ENCODE measurements at places on chromosomes 3 and 15.

GRCh38 chr3:180679178-180680096 lies at the start of gene CCDC39:
Gene CCDC39 (minus strand): TSS chr3:180679489. CDS start chr3:180679380, 109 bp downstream.
- no peak for DNase-seq

DNA sequence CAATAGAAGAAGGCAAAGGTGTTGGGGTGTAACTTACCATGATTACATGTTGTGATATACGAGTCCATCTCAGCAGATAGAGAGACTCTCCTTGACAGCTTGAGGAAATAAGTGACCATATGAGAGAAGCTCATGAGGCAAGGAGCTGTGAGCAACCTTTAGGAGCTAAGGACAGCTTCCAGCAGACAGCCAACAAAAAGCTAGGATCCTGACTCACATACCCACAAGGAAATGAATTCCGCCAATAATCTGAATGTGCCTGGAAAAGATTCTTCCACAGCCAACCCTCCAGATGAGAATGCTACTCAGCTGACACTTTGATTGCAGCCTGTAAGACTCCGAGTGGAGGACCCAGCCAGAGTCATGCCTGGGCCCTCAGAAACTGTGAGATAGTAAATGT lies 339.6 kb upstream of the TPRG1 start:
- DNase-seq, result no peak

- no peak for DNase-seq
These were observed 20.8 kb downstream of the SELENOT start for GRCh38 chr3:150623945-150624344.

GRCh38 chr3:70120357-70120966 lies 120.9 kb downstream of the SAMMSON start:
- no peak for DNase-seq

DNA sequence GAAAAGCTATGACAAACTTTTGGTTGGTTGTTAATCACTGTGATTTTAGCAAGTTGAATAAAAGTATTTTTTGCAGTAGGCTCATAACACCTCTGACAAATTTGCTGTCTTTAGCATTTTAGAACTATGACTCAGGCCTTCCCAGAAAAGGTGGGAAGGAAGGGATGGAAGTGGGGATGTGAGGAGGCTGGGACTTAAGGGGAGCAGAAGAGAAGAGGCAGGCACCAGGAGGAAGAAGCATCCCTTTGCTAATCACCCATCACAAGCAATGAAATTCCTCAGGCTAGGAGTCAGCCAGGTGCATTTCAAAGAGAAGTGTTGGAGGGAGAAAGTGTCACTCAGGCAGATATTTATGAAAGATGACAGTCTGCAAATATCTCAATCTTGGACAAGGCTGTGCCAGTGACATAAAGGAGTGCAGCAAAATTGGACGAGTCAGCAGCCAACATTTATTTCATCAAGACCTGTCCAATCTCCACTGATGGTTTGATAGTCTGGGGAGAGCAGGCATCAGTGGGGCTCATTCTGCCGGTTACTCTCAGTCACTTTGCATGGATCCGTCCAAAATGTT lies 337.3 kb upstream of the ARRDC4 start:
- DNase-seq, result no peak

DNA sequence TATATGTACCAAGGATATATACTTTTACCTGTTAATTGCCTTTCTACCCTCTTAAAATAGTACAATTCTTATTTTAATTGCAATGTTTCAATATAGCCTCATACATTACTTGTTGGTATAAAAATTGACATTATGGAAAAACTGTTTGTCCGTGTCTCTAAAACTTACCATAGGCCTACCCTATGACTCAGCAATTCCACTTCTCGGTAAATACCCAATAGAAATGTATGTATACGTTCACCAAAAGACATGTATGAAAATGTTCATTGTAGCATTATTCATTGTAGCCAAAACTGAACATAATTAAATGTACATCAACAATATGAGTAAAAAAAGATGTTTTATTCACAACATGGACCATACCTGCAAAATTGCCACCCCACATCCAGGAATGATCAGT lies 679.2 kb upstream of the UBE2E2 start:
- no peak for DNase-seq

DNA sequence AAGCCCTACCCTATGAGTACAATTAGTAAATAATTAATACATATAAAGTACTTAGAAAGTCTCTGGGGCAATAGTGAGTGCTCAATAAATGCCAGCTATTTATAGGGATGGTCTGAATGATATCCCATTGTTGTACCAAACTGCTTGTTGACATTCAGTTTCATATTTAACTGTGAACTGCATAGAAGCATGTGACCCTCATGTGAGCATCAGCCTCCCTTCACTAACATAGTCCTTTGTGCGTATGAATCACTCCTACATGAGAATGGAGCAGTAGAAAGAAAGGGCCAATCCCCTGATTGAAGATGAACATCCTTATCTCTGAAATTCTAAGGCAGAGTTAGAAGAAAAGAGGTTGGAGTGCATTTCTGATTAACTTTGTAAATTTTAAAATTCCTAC lies 68.7 kb upstream of the ATP10A start:
- no peak for DNase-seq

GRCh38 chr3:69320871-69321271 lies 65.0 kb downstream of the FRMD4B start:
- DNase-seq, result no peak

DNA sequence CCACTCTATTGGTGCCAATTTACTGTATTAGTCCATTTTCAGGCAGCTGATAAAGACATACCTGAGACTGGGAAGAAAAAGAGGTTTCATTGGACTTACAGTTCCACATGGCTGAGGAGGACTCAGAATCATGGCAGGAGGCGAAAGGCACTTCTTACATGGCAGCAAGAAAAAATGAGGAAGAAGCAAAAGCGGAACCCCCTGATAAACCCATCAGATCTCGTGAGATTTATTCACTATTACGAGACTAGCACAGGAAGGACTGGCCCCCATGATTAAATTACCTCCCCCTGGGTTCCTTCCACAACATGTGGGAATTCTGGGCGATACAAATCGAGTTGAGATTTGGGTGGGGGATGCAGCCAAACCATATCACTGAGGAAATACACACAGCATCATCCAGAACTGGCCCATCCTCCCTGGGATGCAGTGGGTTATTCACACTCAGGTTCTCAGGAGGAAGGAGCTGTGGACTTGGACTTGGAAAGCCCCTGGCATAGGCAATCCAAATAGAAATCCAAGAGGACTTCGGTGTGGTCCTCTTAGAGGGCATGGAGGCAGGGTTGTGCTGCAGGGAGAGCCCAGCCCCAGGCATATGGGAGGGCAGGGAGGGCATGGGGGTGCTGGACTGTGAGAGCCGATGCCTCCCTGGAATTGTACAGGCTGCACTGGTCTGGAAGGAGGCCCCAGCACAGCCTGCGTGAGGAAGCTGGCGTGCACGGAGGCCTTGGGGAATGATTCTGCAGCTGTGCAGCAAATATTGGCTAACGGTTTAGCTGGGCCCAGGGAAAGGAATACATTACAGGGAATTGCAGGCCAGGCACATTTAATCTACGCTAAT lies 62.9 kb downstream of the EFCAB12 start:
- no peak for DNase-seq

DNA sequence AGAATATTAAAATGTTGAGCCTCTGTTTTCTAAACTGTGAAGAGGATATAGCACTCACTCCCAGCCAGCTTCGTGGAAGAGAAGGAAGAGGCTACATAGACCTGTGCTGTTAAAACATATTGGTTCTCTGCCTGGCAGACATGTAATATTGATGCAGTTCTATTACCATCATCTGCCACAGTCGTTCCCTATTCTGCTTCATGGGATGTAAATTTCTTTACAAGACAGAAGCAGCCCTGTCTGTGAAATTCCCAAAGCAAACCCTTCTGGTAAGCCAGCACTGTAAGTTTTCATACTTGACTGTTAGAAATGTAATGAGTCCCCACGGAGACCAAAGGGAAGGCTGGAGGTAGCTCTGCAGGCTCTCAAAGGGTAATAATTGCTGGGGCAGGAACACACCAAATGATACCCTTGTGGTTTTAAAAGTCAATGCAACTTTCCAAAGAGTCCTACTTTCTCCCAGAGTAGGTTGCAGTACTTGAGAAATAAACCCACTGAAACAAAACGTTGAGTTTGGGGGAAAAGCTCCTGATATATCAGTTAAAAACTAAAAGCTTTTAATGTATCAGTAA lies 129.9 kb upstream of the HES1 start:
- no peak for DNase-seq

GRCh38 chr3:190556351-190556750 lies 42.5 kb downstream of the IL1RAP start:
- DNase-seq, result no peak

GRCh38 chr3:48185129-48185528 lies 3.1 kb downstream of the CDC25A start:
- no peak for DNase-seq

DNA sequence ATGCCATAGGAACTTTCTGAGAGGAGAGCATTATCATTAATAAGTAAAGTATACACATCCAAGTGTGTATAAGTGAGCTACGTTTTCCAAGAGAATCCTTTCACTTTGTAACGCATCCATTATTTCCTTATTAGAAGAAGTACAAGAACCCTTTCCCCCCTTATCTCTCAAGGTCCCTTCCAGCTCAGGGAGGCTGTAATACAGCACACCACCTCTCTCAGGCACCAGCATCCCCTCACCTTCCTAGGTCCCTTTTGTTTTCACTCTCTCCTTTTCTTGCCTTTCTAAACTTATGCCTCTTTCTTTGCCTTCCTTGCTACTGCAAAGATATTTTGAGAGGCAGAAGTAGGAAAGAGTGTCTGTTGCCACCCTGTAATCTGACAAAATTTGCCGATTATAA lies 446.0 kb downstream of the GRM7 start:
- no peak for DNase-seq

Measured in fibroblast of skin of left biceps (primary cell).